HAP-1 (cell line): ENCODE measurements at places on chromosomes 11 and 22.

DNA sequence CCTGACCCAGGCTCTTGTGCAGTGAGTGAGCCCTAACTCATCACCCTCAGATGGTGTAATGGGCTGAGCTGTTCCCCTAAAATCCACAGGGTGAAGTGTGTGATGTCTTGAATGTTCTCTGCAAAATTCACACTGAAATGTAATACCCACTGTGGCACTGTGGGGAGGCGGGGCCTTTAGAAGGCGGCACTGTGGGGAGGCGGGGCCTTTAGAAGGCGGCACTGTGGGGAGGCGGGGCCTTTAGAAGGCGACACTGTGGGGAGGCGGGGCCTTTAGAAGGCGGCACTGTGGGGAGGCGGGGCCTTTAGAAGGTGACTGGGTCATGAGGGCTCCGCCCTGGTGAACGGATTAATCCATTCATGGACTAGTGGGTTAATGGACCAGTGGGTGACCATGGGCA, 33.0 kb downstream of the CHID1 start:
- peak; percentile 76 for DNase-seq

DNA sequence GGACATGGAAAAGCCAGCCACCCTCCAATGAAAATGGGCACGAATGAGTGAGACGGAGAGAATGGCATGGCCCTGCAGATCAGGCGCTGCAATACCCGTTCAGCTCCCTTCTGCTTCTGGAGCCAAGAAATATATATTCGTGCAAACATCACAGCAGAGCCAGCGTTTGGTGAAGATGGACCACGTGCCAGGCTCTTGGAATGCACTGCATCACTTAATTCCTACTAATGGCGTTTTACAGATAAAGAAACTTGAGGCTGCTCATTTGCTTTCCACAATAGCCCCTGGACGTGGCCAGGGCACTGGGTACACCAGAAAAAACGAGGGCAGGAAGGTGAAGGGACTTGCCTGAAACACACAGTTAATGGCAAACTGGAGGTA, 1.6 kb upstream of the FXYD2 start:
- DNase-seq, result no peak

DNA sequence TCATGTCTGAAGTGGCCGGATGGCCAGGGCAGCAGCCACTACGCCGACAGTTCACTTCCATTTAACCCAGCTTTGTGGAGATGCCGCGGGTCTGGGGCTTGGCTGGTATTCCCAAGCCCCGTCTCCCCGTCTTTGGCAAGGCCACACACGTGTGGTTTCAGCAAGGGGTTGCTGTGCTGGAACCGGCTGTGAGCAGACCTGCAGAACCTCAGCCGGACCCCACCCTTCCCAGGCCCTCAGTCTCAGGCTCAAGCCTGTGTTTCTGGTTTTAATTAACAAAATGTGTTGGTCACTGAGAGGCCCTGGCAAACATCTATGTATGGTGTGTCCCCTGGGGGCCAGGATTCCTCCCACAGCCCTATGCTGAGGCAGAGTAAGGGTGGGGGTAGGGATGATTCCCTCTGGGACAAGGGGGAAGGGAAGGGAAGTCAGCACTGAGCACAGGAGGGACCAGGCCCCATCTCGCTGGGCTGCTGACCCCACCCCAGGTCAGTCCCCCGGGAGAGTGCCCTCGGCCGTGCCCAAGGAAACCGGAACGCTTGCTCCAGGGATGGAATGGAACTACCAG, 9.3 kb downstream of the OSBPL5 start:
- DNase-seq, result no peak

DNA sequence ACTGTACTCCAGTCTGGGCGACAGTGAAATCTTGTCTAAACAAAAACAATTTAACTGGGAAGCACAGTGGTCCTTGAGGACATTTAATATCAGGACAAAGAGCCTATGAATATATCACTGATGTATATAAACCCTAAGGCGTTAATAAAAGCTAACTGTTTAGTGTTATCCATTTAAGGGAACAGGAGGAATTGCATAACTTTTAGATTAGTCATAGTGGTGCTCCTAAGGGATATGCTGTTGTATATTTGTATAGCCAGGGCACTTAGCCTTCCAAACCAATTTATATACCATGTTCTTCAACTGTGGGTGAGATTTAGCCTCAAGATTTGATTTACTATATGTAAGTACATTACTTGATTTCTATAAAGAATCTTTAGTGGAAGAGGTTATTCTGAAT, 3.0 kb upstream of the CHEK1 start:
- DNase-seq, result no peak

GRCh38 chr22:49270595-49271368, 556.9 kb downstream of the BRD1 start:
- no peak for DNase-seq
